GM19239 (cell line): ENCODE measurements at places on chromosomes 12 and 14.

- no peak for DNase-seq
These were observed 202.3 kb downstream of the KIF21A start for GRCh38 chr12:39240587-39240986.

- DNase-seq: no peak
These were observed 329.7 kb upstream of the RGS6 start for GRCh38 chr14:71602524-71602923.

DNA sequence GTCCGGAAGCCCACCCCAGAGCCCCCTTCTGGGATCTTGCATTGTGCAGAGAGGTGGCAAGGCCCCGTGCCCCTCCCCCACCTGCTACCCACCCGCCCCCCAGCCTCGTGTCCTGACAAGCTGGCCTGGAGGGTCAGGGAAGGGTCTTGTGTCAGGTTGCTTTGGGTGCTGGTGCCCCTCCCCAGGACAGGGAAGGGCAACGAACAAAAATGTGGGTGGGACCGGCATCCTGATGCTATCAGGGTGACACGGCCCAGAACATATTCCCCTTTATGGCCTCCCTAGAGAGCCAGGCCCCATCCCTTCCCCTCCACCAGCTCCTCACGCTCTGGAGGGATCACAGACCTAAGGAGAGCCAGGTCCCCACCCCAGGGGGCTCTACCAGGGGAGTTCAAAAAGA is 38.7 kb upstream of the TMEM179 start:
- no peak for DNase-seq

- no peak for DNase-seq
These were observed 299.6 kb downstream of the DPF3 start for GRCh38 chr14:72594099-72594901.

DNA sequence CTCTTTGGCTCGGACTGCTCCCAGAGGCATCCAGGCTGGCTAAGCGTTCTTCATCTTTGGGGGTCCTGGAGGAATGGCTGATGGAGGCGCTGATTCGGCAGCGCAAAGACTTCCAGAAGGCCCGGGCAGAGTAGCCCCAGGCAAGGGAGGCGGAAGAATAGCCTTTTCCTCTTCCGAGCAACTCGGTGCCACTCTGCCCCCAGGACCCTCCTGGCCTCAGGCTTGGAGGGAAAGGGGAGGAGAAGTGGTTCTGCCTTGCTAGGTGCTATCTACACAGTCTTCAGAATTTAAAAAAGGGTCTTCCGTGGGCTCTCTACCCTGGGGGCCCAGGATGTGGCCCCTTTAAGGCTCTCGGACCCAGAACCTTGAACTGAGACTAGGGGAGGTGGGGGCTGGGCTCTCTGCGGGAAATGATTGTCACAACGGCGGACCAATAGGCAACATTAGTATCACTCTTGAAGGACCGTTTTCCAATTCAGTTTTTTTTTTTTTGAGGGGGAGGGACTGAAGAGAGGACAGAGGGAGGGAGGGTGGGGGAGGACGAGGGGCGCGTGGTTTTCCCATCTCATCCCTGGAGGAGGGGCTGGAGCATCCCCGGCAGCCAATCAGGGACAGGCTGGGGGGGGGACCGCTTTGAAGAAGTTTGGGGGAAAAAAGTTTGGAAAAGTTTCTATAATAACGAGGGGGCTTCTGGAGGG is at the start of gene NFATC4:
TSS of gene NFATC4 (plus strand) at position 671 of the 698 bp plus-strand sequence. CDS start 157 bp downstream, outside the sequence.
- DNase-seq: peak; percentile 33

DNA sequence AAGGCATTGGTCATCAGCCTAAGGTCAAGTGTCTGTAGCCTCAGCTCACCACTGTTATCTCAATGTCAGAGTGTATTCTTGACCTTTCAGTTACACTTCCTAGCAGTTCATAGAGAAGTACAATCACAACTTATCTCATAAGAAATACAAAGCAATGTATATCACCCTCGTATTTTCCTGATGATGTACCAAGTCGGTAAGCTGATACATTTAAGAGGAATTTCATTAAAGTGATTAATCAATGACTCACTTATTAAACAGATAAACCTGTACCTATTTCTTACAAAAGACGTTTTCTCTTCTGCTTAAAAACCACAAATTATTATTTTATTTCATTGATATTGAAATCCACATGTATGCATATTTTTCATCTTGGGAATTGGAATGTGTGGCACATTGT is 3.9 kb upstream of the PRB3 start:
- DNase-seq: no peak

GRCh38 chr12:131108177-131108955 is 154.7 kb downstream of the ADGRD1 start:
- no peak for DNase-seq

- no peak for DNase-seq
These were observed 17.3 kb downstream of the KCNK10 start for GRCh38 chr14:88305528-88306322.

DNA sequence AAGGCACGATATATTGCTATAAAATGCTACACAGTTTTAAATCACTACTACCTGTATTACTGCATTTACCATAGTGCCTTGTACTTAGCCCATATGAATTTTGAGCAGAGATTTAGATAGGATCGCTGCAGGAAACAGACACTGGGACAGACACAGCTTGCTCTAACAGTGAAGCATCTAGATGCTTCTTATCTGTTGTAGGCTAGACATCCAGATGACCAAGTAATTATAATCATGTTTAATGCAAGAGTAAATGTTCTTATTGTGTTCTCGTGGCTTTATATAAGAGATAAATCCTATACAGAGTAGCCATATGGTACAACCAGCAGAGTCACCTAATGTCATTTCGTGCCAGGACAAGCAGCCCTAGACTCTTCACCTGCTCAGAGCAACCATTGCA is 92.8 kb downstream of the ASCL1 start:
- DNase-seq: no peak

GRCh38 chr12:132218915-132219314 is 74.7 kb downstream of the NOC4L start:
- peak; percentile 47 for DNase-seq

DNA sequence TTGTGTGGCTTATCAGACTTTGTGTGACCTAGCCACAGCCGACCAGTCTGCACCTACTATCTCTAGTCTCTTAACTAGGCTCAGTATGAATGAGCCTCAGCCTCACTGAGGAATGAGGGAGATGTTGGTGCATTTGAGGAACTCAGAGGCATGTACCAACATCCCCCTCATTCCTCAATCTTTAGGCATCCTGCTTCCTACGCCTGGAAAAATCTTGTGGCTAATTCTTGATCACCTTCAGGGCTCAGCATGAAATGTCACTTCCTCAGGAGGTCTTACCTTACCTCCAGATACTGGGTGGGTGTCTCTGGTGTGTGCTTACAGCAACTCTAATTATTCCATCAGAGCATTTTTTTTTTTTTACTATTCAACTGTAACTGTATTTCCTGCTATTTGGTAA is 148.8 kb upstream of the TMCC3 start:
- DNase-seq: no peak

GRCh38 chr12:57485695-57486094 is 2.2 kb upstream of the MARS1 start:
- DNase-seq: no peak

- no peak for DNase-seq
These were observed 21.0 kb upstream of the ACSM4 start for GRCh38 chr12:7282844-7283243.

DNA sequence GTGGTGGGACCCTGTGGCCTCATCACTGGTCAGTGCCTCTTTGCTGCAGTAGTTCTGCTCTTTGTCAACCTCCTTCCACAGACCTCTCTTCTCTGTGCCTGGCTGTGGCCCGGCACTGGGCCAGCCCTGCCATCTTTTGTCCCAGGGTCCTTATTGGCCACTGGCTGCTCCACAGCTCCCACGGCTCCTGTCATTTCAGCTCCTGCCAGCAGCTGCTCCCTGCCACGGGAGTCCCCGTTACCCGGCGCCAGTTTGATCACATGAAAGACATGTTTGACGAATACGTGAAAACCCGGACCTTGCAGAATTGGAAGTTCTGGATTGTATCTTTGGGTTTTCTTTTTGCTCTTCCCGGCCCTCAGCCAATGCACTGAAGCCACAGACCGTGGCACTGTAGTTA is 35.4 kb downstream of the IL31 start:
- DNase-seq: no peak

GRCh38 chr14:54211551-54212308 is 185.1 kb upstream of the CDKN3 start:
- DNase-seq: no peak

DNA sequence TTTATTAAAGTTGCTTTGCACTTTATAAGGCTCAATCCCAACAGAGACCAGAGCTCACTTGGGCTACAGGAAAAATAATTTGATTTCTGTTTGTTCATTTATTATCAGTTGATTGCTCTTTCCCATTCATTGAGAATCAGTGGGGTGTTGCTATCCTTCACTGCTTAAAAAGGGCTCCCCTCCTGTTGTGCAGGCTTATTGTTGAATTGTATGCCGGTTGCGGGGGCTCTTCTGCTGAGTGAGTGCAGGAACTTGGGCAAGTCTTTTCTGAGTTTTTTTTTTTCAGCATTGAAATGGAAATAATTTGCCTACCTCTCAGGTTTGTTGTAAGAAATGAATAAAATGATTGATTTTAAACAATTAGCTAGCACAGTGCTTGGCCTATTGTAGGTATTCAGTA is 32.6 kb downstream of the AKAP6 start:
- no peak for DNase-seq

- no peak for DNase-seq
These were observed 8.1 kb downstream of the ATP2A2 start for GRCh38 chr12:110289044-110289710.

DNA sequence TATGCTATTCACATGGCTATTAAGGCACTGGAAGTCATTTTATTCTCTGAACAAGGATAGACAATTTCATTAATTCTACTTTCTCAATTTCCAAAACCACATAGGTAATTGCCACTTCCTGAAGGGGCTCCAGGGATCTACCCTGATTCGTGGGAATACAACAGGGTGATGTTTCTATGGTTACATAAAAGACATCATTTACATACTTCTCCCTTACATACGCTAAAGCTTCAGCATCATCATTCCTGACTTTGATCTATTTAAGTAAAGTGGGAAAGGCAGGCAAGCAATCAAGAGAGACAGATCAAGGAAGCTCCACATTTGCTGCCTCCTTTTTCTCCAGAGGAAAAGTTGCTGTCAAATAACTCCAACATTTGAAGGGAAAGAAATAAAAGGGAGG is 118.8 kb upstream of the SINHCAF start:
- no peak for DNase-seq

DNA sequence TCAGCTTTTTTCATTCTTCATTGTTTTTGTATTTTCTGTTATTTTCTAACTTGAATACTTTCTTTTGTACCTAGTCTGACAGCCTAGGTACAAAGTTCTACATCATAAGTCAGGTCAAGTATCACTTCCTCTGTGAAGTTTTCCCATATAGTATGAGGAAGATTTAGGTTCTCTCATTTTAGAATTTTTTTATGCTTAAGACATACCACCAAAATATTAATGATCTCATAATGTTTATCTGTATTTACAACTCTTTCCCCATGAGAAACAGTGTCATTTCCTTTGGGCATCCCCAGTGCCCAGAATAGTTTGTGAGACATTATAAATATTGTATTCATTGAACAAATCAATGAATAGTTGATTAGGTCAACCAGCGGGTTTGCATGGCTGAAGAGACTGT is 3.1 kb upstream of the ATF7IP start:
- no peak for DNase-seq

DNA sequence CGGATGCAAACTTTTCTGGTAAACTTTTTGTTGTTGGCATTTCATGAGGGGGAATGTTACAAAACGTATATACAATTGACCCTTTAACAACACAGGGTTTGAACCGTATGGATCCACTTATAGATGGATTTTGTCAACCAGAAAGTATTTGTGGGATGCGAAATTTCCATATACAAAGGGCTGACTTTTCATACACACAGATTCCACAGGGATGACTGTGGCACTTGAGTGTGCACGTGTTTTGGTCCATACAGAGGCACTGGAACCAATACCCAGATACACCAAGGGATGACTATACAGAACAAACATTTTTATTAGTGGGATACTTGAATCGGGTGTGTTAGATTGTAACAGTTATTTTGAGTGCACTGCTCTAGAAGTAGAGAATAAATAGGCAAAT is 29.8 kb upstream of the CCT2 start:
- no peak for DNase-seq

DNA sequence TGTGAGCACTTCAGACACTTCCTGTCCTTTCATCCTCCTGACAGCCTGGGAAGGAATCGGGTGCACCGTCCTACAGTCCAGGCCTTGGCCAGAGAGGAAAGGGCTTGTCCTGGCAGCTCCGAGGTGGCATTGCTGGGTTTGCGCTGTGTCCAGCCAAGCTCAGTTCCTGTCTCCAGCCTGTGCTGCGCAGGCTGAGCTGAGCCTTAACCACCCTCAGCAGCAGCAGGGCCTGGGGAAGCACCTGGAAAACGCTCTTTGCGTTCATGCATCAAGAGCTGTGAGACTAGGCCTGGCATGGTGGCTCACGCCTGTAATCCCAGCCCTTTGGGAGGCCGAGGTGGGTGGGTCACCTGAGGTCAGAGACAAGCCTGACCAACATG is 33.7 kb upstream of the EML1 start:
- DNase-seq: no peak

- DNase-seq: no peak
These were observed 36.7 kb downstream of the SPTLC2 start for GRCh38 chr14:77579780-77580179.
